Inflammatory macrophage treated with lipopolysaccharide for 4 hours (primary cell): ENCODE measurements at places on chromosomes 5 and 9.

- DNase-seq = no peak
Measured at GRCh38 chr5:179371121-179371510, 25.9 kb upstream of the ADAMTS2 start.

DNA sequence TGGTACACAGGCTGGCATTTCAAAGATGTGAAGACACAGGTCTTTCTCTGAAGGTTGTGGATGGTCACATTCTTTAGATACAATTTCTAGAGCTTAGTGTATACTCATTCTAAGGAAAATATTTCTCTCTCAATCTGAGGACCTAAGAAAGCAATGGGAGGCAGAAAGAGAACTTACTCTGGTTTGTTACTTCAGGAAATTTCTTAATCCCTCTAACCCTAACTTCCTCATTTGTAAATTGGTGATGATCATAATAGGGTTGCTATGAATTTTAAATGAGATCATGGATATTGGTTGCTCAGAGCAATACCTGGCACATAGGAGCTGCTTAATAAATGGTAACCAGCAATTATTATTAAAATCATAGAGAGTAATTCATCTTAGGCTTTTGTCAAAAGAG lies 22.1 kb downstream of the FAM170A start:
- DNase-seq = peak; percentile 66

GRCh38 chr5:393846-394275 lies 49.1 kb upstream of the EXOC3 start:
- no peak for DNase-seq

DNA sequence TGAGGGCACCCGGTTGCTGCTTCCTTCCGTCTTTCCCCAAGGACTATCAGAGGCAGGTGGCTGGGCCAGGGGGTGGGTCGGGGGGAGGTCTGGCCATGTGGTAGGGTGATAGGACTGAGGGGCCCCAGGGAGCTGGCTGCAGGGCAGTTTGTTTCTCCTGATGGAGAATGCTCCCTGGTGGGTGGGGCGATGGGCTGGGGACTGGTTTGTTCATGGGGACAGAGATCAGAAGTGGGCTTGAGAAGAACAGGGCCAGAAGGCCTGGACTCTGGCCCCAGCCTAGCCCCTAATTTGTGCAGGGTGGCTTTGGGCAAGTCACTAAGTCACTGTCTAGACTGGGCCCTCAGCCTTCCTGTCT lies 117.4 kb downstream of the RGS3 start:
- no peak for DNase-seq

- DNase-seq = no peak
Measured at GRCh38 chr9:123450996-123451395, 95.0 kb downstream of the CRB2 start.

DNA sequence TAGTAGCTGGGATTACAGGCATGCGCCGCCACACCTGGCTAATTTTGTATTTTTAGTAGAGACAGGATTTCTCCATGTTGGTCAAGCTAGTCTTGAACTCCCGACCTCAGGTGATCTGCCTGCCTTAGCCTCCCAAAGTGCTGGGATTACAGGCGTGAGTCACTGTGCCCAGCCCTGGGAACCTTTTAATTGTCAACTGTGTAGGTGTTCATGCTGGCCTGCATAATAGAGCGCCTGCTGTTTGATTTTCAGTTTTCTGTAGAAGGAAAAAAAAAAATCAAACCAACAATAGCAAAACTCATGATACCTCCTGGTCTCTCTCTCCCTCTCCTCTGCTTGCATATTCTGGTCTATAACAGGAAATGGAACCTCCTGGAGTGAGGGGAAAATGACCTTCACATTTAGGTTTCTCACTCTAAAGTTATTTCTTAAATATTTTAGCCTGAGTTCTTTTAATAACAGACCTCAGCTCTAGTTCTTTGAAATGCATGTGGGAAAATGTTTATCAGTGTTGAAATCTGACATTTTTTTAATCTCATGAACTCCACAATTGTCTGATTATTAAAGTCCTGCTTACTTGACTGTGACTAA lies 51.7 kb downstream of the EXOSC2 start:
- no peak for DNase-seq

GRCh38 chr9:1837453-1838084 lies 177.6 kb upstream of the SMARCA2 start:
- DNase-seq = peak; percentile 4

DNA sequence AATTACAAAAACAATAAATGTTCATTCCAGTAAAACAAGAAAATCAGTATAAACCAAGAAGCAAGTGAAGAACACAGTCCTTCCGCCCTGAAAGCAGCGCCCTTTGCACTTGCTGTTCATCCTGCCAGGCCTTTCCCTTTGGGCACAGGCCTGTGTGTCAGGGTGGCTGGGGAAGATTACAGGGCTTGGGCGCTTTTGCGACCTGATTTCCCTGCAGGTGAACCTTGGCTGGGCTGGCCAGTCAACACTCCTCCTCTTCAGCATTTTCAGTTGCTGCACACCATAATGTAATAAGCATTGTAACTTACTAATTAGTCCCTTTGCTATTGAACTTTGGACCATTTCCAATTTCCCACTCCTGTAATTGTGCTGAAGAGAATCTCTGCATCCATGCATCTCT lies 38.6 kb upstream of the TDRD7 start:
- DNase-seq = no peak

DNA sequence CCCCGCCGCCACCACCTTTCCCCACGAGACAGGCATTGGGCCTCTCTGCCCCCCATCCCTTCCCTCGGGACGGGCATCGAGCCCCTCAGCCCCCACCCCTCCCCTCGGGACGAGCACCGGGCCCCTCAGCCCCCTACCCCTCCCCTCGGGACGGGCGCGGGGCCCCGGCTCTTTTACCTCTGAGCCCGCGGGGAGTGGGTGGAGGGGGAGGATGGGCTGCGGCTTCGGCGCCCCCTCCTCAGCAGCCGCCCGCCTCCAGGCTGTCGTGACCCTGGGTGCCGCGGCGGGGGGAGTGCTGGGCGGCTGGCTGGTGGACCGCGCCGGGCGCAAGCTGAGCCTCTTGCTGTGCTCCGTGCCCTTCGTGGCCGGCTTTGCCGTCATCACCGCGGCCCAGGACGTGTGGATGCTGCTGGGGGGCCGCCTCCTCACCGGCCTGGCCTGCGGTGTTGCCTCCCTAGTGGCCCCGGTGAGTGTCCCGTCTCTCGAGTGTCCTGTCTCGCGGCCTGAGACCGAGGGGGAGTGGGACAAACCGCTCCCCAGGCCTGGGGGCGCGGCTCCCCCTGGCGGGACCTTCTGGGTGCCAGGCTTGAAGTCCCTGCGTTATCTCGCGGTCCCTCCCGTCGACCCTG lies 791 bp downstream of the SLC2A8 start:
- peak; percentile 12 for DNase-seq

- DNase-seq = no peak
Measured at GRCh38 chr5:130529511-130530485, 625.5 kb downstream of the CHSY3 start.

DNA sequence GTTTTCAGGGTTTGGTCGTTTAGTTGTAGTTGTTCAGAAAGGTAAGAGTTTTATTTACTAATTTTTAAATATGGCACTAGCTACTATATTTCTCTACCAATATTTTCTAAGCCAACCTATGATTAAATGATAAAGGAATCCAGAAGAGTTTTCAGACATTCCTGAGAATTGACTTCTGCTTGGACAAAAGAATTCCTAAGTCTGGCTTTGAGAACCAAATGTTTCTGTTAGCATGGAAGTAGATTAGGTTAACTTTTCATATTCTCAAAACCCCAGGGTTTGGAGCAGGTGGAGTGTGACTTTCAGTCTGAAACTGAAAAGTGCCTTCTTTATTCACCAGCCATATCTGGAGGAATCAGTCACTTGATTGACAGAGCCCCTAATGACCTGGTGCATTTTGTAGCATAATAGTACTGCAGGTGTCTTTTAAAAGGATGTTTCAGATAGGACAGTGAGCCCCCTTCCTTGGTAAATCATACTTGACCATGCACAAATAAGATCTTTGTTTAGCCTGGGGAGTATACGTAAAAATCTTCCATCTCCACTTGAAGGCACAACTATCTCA lies 457.0 kb upstream of the ZNF462 start:
- no peak for DNase-seq

DNA sequence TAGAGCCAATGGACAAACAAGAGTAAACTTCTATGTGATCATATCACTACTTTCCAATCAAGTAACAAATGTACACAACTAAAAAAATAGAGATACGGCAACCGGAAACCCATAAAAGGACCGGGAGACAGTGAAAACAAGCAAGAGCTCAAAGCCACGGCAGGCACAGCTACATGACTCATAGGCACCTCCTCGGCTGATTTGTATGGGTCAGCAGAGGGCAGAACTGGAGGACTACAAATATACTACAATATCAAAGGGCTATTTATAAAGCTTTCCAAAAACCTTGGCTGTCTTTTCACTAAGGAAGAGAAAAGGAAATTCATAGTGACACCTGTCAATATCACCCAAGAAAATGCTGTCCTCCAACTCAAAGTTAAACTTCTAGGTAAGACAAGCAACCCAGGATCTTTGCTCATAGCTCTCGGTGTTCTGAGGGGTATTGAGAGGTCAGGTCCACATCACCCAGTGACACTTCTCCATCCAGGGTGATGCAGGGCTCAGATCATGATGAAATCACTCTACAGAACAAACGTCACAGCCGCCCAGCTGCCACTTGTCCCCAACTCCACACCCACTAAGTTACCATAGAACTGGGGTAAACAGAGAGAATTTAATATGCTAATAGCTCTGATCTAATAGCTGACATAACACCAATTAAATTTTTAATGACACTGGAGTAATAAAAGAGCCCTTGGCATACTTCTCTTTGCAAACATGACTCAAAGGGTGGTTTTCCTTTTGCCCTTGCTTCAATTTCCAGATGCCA lies 41.3 kb downstream of the PFDN1 start:
- peak; percentile 87 for DNase-seq

- peak; percentile 18 for DNase-seq
Measured at GRCh38 chr5:76527685-76528161, 95.5 kb downstream of the F2RL2 start.

- DNase-seq = peak; percentile 62
Measured at GRCh38 chr9:32551276-32552051, 663 bp upstream of the SMIM27 start.

- DNase-seq = no peak
Measured at GRCh38 chr9:132757016-132757415, 86.8 kb downstream of the GTF3C4 start.

DNA sequence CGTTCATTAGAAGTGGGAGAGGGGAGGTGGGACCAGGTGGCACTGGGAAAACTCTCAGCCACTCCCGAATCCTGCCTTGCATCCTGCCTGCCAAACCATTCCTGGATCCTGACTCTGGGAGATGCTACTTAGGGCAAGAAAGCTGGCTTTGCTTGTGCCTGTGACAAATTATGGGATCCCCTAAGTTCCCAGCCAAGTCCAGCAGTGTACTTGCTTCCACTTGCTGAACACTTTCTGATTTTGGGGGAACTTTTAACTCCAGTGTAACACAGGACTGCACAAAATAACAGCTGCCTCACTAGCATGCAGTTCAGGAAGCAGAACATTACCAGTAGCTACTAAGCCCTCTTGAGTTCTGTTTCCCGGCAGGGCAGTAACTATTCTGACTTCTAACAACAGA lies 12.5 kb upstream of the NKX2-5 start:
- DNase-seq = no peak

DNA sequence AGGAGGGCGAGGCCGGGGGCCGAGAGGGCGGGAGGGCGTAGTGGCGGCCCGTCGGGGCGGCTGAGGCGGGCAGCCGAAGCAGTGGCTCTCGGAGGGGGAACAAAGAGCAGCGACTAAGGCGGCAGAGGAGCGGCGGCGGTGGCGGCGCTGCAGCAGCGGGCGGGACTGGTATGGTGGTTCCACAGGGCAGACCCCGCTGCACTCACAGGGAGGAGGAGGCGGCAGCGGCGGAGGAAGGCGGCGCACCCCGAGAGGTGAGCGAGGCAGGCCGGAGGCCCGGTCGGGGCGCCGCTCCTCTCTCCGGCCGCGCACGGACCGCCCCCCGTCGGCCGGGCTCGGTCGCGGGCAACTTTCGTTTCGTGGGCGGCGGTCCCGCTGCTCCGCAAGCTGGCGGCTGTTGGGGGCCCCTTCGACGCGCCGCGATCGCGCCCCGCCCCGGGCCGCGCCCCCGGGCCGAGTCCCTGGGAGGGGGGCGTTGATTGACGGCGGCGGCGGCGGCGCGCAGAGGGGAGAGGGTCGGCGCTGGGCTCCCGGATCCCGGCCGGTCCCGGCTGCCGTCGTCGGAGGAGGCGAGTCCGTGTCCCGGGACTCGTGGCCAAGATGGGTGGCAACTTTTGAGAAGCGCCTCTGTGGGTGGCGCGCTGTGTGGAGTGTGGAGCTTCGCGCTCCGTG lies 467 bp downstream of the CNOT6 start:
- DNase-seq = peak; percentile 40

- DNase-seq = no peak
Measured at GRCh38 chr9:121721058-121721350, 69.6 kb downstream of the DAB2IP start.

DNA sequence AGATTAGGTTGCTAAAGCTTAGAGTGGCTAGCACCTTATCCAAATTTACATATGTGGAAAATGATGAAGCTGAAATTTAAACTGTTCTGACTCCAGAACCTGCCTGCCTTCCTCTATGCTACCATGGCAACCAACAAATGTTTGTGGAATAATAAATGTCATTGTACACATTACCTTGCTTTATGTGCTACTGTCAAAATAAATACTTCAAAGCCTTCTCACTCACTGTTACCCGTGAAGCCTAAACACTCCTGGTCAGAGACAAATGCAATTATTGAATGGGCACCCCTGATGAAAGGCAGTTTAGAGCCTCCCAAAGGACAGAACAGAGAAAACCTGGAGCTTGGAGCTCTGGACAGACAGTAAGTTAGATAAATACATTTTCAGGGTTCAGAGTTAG lies 158.6 kb downstream of the FAM114A2 start:
- DNase-seq = no peak

- no peak for DNase-seq
Measured at GRCh38 chr9:94799578-94800264, 73.2 kb downstream of the AOPEP start.

- peak; percentile 79 for DNase-seq
Measured at GRCh38 chr5:95043234-95043633, 241.7 kb downstream of the MCTP1 start.

GRCh38 chr9:78874061-78874460 lies 577.1 kb downstream of the PSAT1 start:
- DNase-seq = no peak

- no peak for DNase-seq
Measured at GRCh38 chr5:12691330-12691729, 787.1 kb upstream of the CTNND2 start.

DNA sequence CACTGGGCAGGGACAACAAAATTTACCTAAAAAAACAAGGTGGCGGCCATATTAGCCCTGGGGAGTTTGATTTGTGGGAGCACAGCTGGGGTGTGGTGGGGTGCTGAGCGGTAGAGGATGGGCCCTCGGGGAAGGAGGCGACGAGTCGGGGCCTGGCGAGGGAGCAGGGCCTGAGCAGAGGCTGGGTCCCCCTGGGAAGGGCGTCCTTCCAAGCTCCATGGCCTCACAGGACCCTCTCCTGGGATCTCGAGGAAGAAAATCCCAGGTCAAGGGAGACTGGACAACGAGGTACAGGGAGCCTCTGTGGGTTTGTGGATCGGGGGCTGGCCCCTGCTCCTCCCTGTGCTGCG lies 165.5 kb downstream of the CACNA1B start:
- no peak for DNase-seq

GRCh38 chr9:89011683-89012082 lies 20.4 kb downstream of the S1PR3 start:
- DNase-seq = no peak

GRCh38 chr9:87713278-87713987 lies 12.5 kb upstream of the CTSL start:
- DNase-seq = peak; percentile 100
